ENCODE measurements at places on chromosomes 7 and 10.

DNA sequence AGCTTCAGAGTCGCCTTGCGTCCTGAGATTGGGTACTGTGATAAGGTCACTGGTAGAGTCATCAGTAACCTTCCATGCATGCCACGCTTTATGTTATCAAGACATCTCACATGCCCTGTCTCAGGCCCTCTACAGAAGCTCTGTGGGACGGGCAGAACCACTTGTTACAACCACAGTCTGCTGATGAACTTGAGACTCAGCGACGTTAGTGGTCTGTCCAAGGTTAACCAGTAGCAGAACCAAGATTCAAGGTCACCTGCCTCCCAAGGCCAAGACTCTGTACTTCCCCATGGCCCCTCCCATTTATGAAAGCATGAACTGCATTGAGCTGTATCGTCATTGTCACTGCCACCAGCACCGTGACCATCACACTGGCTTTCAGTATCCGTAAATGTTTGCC, 15.0 kb downstream of the IQCE start:
- DNase-seq = no peak

GRCh38 chr7:130845581-130846085, 111.6 kb upstream of the KLF14 start:
- peak; percentile 96 for DNase-seq

GRCh38 chr10:52400562-52400961, 86.5 kb downstream of the DKK1 start:
- DNase-seq = peak; percentile 36

DNA sequence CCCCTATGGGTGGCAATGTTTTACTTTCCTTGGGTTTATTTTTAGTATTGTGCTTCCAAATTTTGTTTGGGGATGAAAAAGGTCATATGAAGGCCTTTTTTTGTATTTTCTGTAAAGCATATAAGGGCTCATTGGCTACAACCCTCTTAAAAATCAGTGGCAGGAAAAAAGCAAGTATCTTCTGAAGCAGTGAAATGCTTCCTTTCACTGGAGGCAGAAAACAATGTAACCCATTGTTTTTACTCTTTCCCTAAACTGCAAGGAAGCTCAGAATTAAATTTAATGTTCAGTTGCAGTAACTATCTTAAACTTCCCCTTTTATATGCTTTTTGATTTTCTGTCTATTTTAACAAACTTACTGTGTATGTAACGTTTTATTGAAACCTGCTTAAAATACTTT, 148.7 kb upstream of the LYZL1 start:
- no peak for DNase-seq

DNA sequence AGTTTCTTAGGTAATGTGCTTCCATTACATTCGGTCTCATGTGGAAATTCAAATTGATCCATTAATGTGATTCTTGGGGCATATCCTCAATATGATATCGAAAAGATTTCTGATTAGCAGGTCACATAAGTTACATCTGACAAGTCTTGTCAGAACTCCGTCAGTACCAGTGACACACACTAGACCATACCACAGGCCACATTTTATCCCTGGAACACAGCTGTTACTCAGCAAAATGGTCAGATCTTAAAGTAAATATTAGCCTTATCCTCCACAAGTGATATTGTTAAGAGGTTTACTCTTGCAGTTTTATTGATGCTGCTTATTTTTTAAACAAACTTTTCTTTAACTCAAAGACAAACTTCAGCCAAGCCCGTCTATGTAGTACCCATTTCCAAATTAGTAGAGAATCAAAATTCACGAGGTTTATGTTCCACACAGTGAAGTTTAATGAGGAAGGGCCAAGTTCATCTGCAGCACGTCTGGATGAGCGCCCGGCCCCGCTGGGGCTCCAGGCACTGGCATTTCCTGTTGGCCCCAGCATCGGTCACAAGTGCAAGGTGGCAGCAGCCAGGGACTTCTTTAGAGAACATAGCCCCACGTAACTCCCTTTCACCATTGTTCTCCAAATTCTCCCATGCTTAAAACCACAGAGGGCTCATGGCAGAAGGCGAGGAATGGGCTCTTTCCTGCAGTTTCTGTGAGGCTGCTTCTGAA, 132.2 kb downstream of the VIPR2 start:
- no peak for DNase-seq

DNA sequence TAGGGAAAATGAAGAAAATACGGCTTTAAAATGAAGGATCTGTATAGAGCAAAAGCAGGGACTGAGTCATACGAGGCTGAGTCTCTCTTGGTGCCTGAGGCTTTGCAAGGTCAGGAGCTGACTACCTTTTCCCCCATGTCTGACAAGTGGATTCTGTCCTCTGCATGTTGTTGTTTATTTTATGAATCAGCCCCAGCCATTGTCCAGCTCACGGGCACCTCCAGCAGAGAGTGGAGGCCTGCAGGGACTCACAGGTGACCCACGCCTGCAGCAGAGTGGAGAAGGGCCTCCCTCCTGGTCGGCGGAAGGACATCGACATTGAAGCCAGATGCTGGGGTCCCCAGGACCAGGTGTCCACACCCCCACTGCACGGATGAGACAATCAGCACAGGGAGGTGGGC, 233.9 kb downstream of the WDR37 start:
- DNase-seq = no peak

GRCh38 chr10:80535671-80536360, 1.9 kb upstream of the SH2D4B start:
- DNase-seq = peak; percentile 13

DNA sequence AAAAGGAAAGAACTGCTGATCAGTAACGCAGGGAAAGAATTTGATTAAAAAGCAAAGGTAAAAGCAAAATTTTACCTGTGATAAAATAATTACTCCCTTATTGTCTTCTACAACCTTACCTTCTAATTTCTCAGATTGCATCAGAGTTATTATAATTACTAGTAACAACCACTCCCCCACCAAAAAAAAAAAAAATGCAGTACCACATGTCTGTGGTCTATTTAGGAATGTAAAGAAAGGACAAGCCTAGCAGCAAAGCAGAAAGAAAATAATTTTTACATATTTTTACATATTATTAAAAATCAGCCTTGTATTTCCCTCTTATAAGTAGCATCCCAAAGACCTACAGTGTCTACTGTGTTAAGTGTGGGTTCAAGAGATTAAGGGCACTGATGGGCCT, 430.4 kb downstream of the TFEC start:
- DNase-seq = peak; percentile 21

- no peak for DNase-seq
Measured at GRCh38 chr7:100885440-100886141, 3.9 kb downstream of the UFSP1 start.

DNA sequence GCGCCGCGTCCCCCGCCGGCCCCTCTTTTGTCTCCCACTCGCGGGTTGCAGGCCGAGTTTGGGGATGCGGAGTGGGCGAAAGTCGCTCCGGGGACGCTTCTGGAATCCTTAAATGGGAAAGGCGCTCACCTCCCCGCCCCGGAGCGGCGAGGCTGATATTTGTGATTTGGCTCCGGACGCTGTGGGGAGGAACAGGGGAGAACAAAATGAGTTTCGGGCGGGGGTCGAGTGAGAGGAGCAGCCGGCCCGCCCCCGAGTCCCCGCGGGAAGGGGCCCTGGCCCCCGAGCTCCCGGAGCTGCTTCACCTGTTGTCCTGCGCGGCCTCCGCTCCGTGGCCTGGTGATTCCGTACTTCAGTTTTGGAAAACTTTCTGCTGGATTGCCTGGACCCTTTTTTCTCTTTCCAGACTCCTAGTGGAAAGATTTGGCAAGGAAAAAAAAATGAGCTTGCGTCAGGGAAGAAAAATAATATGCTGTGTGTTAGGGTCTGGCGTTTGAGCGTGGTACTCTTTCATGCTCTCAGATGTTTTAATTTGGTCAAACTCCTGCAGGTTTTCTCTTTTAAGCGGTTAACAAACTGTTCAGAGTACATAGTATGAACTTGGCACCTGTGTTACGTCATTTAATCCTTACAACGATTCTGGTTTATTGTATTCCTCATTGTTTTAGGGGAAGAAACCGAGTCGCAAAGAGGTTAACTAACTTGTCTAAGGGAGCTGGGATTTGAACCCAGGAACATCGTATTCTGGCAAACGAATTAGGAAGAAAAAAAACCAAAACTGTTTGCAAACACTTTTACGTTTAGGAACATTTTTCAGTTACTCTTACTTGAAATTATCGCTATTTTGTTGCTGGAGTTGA, 924 bp downstream of the BMPR1A start:
- DNase-seq = peak; percentile 71

DNA sequence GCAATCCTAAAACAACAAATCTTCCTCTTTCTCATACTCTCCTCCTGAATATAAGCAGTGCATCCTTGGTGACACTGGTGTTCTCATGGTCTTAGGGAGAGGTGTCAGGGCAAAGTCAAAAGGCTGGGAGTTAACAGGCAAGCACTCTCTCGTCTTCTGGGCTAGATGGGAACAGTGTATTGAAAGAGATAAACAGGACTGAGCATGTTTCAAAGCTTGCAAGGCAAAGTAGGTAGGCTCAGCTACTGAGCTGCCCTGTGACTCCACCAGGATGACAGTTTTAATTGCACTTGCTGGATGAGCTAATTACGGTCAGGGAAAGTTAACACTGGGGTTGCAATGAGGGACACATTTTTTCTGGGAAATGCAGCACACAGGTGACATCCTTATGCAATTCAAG, 554.9 kb upstream of the NRP1 start:
- no peak for DNase-seq

- DNase-seq = no peak
Measured at GRCh38 chr10:122487174-122487765, 25.9 kb downstream of the HTRA1 start.

- DNase-seq = peak; percentile 25
Measured at GRCh38 chr7:157405914-157406810, 69.4 kb downstream of the DNAJB6 start.

- DNase-seq = no peak
Measured at GRCh38 chr7:89072081-89072480, 276.5 kb upstream of the TEX47 start.

DNA sequence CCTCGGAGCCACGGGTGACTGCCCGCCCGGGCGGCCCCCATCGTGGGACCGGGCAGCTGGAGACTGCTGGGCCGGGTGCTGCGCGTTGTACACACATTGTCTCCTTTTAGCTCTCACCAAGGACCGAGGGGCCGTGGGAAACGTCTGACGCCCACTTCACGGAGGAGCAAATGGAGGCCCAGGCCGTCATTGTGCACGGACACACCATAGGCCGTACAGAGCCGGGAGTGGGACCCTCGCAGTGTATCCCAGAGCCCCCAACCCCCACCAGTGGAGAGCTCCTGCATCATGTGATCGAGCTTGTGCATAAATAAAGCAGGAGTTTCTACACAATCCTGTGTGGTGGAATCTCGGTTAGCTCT, 722 bp downstream of the DENND10 start:
- DNase-seq = peak; percentile 31

- no peak for DNase-seq
Measured at GRCh38 chr7:106358103-106358663, 73.4 kb upstream of the NAMPT start.

GRCh38 chr7:148114804-148115203, 475.8 kb upstream of the C7orf33 start:
- DNase-seq = no peak

DNA sequence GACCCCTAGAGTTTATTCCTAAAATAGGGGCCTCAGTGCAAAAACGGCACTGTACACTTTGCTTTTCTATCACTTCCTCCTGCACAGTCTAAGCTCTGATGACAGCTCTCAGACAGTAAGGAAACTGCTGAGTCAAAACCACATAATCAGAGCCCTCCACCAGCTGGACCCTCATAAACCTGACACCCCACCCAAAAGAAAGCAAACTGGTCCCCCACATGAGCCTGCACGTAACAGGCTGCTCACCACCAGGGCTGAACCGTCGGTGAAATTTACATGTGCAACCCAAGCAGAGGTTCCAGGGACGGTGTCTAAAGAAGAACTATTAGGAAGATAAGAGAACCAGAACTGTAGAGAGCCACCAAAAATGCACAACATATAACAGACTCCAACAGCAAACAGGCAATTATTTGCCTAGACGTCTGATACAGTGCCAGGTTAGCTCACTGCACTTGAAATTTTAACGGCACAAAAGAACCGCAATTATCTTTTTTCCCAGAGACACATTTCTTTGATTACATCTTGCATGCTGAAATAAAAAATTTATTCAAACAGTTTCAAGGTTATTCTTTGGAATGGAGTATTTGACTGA, 19.6 kb downstream of the SGMS1 start:
- peak; percentile 63 for DNase-seq

GRCh38 chr10:83078160-83078559, 1061.1 kb upstream of the GHITM start:
- no peak for DNase-seq

DNA sequence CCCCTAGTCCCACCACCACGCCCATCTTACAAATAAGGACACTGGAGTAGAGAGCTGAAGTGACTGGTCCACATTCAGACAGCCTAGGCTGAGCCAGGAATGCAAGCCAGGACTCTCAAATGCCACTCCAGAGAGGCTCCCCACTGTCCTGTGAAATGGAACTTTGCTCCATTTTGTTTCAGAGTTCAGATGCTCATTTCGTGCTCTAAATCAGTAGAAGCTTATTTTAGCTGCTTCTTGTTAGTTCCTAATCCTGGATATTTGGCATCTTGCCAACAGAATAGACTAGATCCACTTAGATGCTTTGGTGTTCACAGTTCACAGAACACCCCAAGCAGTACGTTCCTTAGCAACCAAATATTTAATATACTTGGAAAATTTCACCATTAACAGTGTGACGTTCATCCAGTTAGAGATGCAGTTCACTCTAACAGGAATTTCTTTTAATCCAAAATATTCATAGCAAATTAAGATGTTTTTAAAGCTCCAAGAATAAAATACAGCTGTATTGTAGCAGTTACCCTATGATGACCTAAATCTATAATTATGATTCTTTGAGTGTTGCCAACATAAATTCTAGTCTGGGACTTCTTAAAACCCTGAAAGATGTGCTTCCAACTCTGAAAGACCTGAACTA, 7.3 kb downstream of the MMP21 start:
- peak; percentile 19 for DNase-seq

DNA sequence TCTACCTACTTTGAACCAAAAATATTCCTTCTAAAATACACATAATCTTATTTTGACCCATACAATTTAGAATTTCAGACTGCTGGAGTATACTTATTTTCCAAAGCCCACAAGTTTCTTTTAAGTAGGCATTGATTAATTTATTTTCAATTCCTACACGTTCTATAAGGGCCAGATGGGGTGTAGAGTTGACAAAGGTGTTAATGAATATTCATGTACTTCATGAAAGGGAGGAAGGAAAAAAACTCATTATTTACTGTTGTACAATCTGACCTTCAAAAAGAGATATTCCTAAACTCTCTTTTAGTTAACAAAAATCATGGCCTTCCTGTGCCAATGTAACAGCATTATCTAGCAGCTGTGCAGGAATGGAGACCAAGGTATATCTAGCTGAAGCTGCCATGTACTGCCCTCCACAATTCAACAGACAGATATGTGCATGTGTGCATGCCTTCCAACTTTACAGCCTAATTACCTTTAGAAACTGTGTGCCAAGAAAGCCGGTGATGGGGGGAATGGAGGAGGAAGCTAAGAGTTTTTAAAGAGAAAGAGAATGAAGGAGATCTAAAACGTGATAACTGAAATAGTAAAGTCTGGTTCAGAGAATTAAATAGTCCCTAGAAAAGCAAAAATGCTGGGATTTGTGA, 108.9 kb downstream of the UPF2 start:
- no peak for DNase-seq

Measured in EH (cell line).